Testis (tissue), 5 donors: ENCODE measurements at places on chromosomes 13 and 19. TPM values are rescaled to one million over a fixed set of nuclear protein-coding genes. Genes with fewer than 3 reads are reported as not detected.

GAPDHS gene
- 123 TPM for total RNA-seq

- no peak overlapping the region for H3K4me3 ChIP-seq
- DNase-seq = no peak
- H3K4me1 ChIP-seq = no peaks in the 10 kb centered on the region
- H3K36me3 ChIP-seq = no peaks in the 10 kb centered on the region
Measured at GRCh38 chr13:56189439-56189838, 951.3 kb upstream of the PRR20A start.

ZNF442 gene
- 2.7 TPM for total RNA-seq

GRCh38 chr13:30142486-30143211 is 164.7 kb downstream of the KATNAL1 start:
- H3K36me3 ChIP-seq = no peaks in the 10 kb centered on the region
- no peak overlapping the region for H3K4me3 ChIP-seq
- DNase-seq = peak; percentile 22
- no peak overlapping the region for H3K27ac ChIP-seq
- H3K27me3 ChIP-seq = no peaks in the 10 kb centered on the region
- no peaks in the 10 kb centered on the region for H3K4me1 ChIP-seq

DNA sequence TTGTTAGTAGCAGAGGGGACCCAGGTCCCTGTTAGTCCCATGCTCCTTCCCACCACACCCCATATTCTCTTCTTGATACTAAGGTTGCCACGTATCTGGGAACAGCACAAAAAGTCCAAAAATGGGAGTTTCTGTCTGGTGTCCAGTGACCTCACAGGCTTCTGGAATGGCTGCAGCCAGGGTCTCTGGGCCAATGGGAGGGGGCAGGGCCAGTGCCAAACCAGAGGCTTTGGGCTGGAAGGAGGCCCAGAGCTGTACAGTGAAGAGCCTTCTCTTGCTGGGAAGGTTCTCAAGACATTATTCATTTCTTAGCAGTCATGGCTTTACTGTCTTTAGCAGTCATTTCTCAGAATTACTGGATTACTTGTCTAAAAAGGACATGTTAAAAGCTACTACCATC is 119.2 kb downstream of the FRY start:
- peak; percentile 62 for DNase-seq
- no peaks in the 10 kb centered on the region for H3K36me3 ChIP-seq
- H3K27me3 ChIP-seq = no peaks in the 10 kb centered on the region
- no peak overlapping the region for H3K4me3 ChIP-seq
- H3K4me1 ChIP-seq = peaks cover 6% of the 10 kb centered on the region

UBE2L5 gene
- 33.4 TPM for total RNA-seq

DNA sequence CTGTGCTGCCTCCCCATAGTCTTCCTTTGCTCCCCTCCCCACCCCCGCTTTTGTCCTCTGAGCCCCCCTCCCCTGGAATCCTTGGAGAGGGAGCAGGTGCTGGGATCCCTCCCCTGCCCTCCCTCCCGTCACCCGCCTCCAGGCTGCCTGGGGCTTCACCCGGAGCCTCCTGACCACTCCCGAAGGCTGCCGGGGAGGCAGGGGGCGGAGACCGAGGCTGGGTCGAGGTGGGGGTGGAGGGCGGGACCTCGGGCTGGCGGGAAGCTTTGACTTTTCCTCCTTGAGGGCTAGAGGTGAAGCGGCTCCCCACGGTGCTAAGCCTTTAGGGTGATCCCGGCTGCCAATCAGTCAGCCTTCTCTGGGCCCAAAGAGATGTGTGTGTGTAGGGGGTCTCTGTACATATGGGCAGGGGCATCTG is 1.5 kb downstream of the KMT5C start:
- H3K27ac ChIP-seq = peak overlapping the region; percentile 90
- no peaks in the 10 kb centered on the region for H3K27me3 ChIP-seq
- H3K4me1 ChIP-seq = peaks cover 20% of the 10 kb centered on the region
- peak overlapping the region; percentile 75 for H3K4me3 ChIP-seq
- peak; percentile 83 for DNase-seq
- H3K36me3 ChIP-seq = no peaks in the 10 kb centered on the region

DNA sequence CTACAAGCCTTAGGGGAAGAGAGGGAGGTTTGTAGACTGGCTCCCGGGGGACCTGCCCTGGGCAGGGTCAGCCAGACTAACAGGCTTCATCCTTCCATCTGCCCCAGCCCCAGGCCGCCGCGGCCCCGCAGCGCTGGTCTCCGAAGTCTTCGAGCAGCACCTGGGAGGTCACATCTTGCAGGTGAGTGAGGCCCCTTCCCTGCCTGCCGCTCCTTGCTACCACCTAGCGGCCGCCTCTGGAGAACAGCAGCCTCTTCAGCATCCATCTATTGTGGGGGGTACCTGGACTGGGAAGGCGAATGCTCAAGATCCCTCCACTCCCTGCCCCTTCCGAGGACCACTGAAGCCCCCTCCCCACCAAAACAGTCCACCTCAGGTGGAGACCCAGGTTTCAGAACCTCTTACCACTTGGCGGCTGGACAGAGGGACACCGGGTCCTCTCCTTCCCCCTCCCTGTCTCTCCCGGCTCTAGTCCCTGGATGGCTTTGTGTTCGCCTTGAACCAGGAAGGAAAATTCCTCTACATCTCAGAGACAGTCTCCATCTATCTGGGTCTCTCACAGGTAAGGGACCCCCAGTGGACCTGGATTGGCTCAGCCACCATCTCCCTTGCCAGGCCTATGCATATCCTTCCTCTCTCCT is 12.7 kb downstream of the NPAS1 start:
- DNase-seq = peak; percentile 52
- no peak overlapping the region for H3K4me3 ChIP-seq
- peaks cover 12% of the 10 kb centered on the region for H3K4me1 ChIP-seq
- no peak overlapping the region for H3K27ac ChIP-seq
- no peaks in the 10 kb centered on the region for H3K36me3 ChIP-seq

GRCh38 chr19:12773571-12773970 is 1.8 kb downstream of the HOOK2 start:
- no peak for DNase-seq
- H3K27me3 ChIP-seq = no peaks in the 10 kb centered on the region
